ENCODE measurements at places on chromosomes 4 and X. TPM values are rescaled to one million over a fixed set of nuclear protein-coding genes. Genes with fewer than 3 reads are reported as not detected.

TACR3 gene
- total RNA-seq: not detected

C4orf36 gene
- 0.64 TPM for total RNA-seq

MSN gene
- 99.1 TPM for total RNA-seq

SATL1 gene
- total RNA-seq: not detected

DUSP9 gene
- total RNA-seq: 0.09 TPM

PHEX gene
- total RNA-seq: not detected

MAOA gene
- total RNA-seq: 106 TPM

GNRHR gene
- not detected for total RNA-seq

CORIN gene
- 0.23 TPM for total RNA-seq

ADGRG4 gene
- total RNA-seq: not detected

RNF212 gene
- total RNA-seq: 12.5 TPM

RHOH gene
- total RNA-seq: 0.28 TPM

CLNK gene
- 0.09 TPM for total RNA-seq

CDKL5 gene
- 3.6 TPM for total RNA-seq

GPRIN3 gene
- 6.4 TPM for total RNA-seq

F8A3 gene
- 0.31 TPM for total RNA-seq

MFAP3L gene
- total RNA-seq: 2.2 TPM

IL1RAPL2 gene
- not detected for total RNA-seq

FSTL5 gene
- total RNA-seq: 0.08 TPM

DNA sequence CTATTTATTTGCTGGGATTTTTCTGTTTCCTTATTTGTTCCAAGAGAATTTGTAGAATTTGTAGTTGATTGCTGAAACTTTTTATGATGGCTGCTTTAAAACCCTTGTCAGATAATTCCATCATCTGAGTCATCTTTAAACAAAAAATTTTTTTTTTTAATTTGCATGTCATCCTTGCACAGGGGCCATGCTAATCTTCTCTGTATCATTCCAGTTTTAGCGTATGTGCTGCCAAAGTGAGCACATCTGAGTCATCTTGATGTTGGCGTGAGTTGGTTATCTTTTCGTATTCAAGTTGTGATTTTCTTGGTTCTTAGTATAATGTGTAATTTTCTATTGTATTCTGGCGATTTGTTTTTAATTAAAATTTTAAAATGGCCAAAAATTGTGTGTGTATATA lies 18.7 kb upstream of the ZNF157 start:
- no peak for DNase-seq

DNA sequence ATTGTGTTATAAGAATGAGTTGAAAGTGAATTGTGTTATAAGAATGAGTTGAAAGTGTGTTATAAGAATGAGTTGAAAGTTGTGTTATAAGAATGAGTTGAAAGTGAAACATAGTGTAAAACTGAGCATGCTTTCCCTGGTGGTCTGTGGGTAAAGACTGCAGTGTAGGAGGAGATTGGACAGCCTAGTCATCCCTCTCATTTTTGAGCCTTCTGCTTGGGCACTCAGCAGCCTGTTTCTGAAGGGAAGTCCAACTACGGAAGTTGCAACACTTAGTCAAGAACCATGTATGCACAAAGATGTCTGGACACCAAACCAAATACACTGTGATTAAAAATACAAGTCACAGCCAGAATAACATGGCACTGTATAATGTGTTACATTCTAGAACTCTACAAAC lies 72.6 kb downstream of the ANK2 start:
- DNase-seq: no peak

GRCh38 chrX:714131-714530 lies 83.5 kb downstream of the SHOX start:
- no peak for DNase-seq

DNA sequence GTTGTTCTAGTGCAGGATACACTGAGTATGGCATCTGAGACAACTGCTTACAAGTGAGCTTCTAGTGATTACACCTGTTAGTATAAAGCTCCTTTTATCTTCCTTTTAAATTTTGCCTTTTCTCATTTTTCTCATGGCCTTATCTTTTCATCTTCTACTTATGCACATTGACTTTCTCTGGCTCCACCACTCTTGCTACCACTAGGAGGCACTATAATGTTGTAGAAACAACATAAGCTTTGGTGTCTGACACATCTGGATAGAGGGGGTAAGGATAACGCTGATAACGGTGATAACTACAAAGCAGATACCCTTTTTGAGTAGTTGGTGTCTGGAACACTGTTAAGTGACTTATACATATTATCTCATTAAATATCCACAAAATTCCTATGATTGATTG lies 187.4 kb upstream of the TEX13C start:
- no peak for DNase-seq

DNA sequence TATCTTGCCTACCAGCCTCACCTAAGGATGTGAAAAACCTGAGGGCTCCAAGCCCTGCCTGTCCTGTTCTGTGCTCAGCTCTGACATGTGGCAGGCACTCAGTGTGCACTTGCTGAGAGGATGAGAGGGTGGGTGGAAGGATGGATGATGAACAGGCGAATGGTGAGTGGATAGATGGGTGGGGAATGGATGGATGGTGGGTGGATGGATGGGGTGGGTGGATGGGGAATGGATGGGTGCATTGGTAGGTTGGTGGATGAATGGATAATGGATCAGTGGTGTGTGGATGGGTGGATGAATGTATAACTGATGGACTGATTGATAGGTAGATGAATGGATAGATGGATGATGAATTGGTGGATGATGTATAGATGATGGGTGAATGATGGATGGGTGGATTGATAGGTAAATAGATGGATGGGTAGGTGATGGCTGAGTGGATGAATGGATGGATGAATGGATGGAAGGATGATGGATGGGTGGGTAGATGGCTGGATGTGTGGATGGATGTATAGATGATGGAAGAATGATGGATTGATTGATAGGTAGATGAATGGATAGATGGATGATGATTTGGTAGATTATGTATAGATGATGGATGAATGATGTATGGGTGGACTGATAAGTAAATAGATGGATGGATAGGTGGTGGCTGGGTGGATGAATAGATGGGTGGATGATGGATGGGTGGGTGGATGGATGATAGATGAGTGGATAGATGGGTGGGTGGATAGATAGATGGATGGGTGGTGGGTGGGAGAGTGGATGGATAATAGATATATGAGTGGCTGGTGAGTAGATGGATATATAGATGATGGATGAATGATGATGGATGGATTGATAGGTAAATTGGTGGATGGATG lies 69.3 kb upstream of the NKX1-1 start:
- DNase-seq: no peak

DNA sequence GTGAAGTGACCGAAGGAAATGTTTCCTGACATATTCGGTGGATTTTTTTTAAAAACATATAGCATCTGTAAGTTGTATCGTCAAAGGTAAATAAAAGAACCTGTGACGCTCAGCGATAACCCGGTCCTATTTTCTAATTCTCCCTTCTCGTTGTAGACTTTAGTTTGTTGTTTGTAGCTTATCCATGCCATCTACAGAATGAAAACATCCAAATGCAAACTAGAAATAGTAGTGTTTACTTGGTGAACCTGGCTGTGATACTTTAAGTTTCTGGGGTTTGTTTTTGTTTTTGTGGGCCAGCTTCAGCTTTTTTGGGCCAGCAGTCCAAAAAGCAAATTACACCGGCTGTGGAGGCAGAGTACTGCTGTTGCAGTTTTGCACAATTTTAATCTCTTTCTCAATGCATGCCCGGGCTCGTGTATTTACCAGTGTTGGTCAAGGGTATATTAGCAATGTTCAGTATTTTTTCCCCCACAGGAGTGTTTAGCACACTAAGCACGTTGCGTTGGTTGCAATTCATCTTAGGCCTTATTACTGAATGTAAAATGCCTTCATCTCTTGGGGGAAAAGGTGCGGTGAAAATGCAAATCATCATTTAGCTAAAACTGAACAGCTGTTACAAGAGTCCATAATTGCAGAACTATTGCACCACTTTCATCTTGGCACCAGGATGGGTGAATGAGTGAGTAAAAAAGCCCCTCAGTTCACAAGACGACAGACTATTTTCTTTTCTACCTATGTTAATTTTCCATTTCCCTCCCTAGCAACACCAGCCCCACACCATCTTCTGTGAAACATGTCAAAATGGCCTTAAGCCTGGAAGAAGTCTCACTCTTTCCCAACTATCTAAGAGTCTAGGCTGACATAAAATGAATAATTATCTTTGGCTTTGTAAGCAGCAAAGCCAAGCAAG lies 1.7 kb upstream of the CNOT6L start:
- DNase-seq: no peak

DNA sequence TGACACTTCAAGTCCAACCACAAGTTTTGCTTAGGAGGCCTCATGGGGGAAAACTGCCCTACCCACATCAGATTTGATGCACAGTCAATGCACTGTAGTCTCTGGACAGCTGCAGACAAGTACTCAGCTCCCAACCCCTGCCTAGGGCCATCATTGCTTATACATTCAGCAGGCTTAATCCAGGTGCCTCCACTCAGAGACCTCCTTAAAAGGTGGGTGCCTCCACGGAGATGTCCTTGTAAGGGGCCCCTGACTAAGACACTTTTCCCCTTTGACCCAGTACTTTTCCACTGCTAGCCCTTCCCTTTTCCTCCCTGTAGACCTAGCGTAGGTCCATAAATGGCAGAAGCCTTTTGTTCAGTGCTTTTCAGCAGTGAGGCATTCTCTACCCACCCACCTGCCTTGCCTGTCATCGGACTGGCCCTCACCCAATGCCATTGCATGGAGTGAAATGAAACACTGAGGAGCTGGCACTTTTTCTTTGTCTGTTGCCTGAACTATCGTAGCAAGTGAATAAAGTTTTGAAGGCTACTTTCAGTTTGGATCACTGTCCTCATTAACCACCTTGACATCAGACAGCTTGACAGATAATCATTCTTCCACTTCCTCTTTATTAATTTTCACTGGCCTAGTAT lies 23.8 kb upstream of the PLK4 start:
- no peak for DNase-seq

- DNase-seq: no peak
These were observed 65.5 kb downstream of the SH3RF1 start for GRCh38 chr4:169205075-169205743.

- no peak for DNase-seq
These were observed 636.5 kb upstream of the FRG1 start for GRCh38 chr4:189304167-189304566.

DNA sequence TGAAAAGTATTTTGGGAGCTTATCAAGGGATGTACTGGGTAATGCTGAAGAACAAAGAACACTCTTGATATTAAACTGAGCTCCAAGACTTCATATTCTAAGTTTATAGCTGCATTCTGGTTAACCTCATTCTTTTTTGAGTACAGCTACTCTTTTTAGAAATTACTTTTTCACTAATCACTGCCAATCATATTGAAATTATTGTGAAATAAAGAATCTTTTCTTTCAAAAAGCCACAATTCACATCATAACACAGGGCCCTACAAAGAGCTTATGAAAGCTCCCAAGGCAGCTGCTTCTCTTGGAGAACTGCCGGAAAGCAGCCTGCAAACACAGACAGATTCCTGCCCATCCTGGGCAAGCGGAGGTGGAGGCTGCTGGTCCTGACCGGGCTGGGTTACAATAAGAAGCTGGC lies 121.4 kb downstream of the RNF150 start:
- no peak for DNase-seq

GRCh38 chrX:71954458-71954857 lies 43.8 kb downstream of the NHSL2 start:
- no peak for DNase-seq

DNA sequence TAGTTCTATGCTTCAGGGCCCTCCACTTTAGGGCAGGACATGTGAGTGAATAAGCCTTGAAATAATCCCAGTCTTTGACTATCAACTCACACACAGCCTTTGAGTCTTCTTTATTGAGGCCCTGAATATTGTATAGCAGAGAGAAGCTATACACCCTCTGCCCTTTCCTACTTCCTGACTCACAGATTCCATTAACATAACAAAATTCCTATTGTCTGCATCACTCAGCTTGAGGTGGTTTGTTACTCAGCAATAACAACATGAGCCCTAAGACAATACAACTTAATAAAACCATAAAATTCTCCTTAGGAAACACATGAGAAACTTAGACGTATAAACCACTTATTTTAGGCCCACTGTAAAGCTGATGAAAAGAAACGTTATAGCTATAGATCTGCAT lies 680.3 kb upstream of the DIAPH2 start:
- DNase-seq: no peak

- no peak for DNase-seq
These were observed 1.1 kb downstream of the TAFAZZIN start for GRCh38 chrX:154412468-154412867.

DNA sequence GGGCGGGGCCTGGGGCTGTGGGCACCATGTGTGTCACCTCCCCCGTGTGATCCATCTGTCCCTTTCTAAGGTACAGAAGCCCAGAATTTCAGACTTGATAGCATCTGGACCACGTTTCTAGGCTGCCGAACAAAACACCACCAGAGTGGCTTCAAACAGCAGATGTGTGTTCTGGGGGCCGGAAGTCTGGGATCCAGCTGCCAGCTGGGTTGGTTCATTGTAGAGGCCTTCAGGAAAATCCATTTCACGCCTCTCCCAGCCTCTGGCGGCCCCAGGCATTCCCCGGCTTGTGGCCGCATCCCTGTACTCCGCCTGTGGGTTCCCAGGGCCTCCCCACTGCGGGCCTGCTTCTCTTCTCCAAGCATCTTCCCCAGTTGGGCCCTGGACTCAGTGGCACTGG lies 39.6 kb upstream of the GPR78 start:
- no peak for DNase-seq

GRCh38 chr4:99729186-99729585 lies 71.6 kb upstream of the C4orf54 start:
- DNase-seq: no peak

- DNase-seq: no peak
These were observed 98.7 kb downstream of the SORBS2 start for GRCh38 chr4:185713272-185713671.

DNA sequence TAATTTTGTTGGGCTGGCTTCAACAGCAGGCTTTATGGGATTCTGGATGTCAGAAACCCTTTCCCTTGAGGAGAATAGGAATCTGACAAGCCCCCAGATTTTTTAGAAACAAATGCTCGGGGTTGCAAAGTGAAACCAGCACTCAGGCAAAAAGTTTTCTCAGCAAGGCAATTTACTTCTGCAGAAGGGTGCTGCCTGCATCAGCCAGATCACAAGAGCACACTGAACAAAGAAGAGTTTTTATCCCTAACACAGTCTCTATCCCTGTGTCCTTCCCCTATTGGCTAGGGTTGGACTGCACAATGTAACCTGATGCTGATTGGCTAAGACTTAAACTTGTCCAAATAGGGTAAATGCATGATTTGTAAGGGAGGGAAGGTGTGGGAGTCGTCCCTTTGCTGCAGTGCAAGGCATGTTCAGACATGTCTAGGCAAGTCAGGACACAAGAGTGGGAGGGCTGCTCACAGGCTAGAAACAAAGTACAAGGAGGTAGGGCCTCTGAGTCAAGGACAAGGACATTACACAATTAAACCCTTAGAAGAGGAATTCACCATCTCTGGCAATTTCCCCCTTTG lies 175.8 kb downstream of the CCNG2 start:
- DNase-seq: no peak

DNA sequence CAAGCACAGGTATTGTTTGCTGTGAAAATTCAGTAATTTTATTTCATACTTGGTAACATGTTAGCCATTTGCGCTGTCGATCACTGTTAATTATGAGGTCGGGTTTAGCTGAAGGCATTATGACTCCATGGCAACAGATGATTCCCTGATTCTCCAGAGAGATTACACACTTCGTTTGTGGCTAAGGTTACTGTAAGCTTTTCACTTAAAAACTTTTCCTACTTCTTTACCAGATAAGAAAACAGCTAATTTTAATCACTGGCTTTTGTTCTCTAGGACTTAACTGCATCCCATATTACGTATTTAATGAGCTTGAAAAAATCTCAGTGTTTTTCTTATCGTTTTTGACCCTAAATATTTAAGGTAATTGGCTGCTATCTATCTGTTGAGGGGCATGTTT lies 2.1 kb downstream of the GSTCD start:
- DNase-seq: no peak

All from pancreas (tissue), 10 donors.